ENCODE measurements at places on chromosomes 1 and 21. TPM values are rescaled to one million over a fixed set of nuclear protein-coding genes. Genes with fewer than 3 reads are reported as not detected.

GRCh38 chr1:2248854-2249558 lies 20.9 kb downstream of the SKI start:
- peaks cover 76% of the 10 kb centered on the region for H3K4me1 ChIP-seq
- no peaks in the 10 kb centered on the region for H3K36me3 ChIP-seq
- peak overlapping the region; percentile 23 for H3K27ac ChIP-seq

- H3K36me3 ChIP-seq = peaks cover 23% of the 10 kb centered on the region
- H3K27me3 ChIP-seq = no peaks in the 10 kb centered on the region
- DNase-seq = peak; percentile 57
- H3K4me3 ChIP-seq = peak within 1 kb of the TSS; percentile 75
These were observed at the start of gene MINDY1 for GRCh38 chr1:151006327-151007052. Gene MINDY1, minus strand, starts transcription at chr1:151006902. Its CDS starts 4,285 bp downstream, at chr1:151002617.

DNA sequence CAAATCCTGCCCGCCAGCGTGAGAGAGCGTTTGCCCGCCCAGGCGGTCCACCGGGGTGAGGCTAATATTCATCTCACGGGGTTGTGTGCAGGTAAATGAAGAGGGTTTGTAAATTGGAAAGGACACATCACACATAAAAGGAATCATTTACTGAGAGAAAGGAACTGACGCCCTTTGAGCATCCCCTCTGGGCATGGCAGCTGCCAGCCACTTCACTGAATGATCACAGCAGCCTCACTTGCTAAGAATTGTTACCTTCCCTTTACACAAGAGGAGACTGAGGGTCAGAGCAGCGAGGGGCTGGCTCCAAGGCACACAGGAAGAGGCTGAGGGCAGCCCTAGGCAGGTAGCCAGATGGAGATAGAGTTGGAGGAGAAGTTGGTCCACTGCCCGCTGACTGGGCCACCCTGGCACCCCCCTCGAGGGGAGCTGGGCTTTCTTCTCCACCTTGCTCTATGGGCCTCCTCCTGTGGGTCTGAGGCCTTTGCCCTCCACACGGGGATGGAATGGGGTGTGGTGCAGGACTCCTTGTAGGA lies 96.0 kb downstream of the FOXD2 start:
- H3K4me3 ChIP-seq = peak overlapping the region; percentile 18
- H3K27me3 ChIP-seq = peaks cover 53% of the 10 kb centered on the region
- no peak overlapping the region for H3K27ac ChIP-seq

Gene DNALI1
- 2.1 TPM for polyA plus RNA-seq

Gene PLA2G2D
- polyA plus RNA-seq = not detected

Gene ASCL5
- not detected for polyA plus RNA-seq
